Uterus (tissue), 4 donors: ENCODE measurements at places on chromosomes 1 and 21. TPM values are rescaled to one million over a fixed set of nuclear protein-coding genes. Genes with fewer than 3 reads are reported as not detected.

Gene SEC22B
- total RNA-seq: 39.5 TPM

Gene S100A2
- total RNA-seq: not detected

Gene CRNN
- total RNA-seq: 0.28 TPM

Gene ANGPTL1
- 150 TPM for total RNA-seq

Gene FLG2
- total RNA-seq: not detected

Gene EPHA2
- 24.8 TPM for total RNA-seq

Gene LRRC42
- 20.6 TPM for total RNA-seq

Gene MCOLN2
- total RNA-seq: 0.73 TPM

Gene AADACL4
- total RNA-seq: 0.46 TPM

DNA sequence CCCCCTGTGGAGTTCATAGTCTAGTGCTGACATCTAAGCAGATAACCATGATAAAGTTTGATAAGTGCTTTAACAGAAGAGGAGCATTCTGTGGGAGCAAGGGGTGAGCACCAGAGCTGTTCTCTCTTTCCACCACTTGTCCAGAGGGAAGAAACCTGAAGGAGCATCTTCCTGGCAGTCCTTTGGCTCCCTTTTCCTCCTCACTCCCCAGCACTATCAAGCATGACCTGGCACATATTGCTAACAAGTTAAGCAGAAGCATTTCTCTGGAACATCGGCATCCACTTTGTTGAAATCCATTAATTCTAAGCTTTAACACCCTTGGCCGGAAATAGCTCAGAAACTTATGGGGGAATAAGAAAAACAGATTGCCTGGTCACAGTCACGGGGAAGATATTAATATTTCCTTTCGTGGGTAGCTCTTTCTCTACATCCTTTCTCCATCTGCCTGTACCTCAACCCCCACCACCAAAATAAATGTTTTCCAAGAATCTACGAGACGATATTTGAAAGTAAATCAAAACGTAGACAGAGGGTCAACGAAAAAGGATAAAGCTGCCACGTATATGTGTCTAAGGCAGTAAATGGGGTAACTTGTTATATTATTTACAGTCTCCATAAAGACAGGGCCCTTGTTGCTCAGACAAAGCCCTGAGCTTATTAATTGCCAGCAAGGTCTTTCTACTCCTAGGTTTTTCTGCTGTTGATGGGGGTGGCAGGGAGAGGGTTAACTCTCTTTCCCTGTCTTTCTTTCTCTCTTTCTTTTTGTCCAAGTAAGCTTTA, 351.4 kb downstream of the NUF2 start:
- H3K36me3 ChIP-seq: no peaks in the 10 kb centered on the region
- H3K4me3 ChIP-seq: no peak overlapping the region
- no peaks in the 10 kb centered on the region for H3K27me3 ChIP-seq
- DNase-seq: no peak

DNA sequence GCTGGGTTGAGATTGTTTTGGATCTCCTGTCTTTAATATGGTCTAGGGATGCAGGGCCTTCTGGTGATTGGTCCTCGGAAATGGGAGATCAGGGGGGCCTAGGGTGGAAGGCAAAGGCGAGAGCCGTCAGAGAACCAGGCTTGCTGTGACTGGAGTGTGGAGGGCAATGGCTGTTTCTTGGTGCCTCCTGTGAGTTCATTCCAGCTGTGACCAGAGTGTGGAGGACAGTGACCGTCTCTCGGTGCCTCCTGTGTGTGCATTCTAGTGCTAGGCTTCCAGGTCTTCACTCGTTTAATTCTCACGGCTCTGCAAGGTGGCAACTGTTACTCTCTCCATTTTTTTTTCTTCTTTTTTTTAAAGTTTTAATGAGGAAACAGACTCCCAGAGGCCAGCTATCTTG, 14.1 kb downstream of the LDLRAP1 start:
- no peak for DNase-seq
- no peaks in the 10 kb centered on the region for H3K4me1 ChIP-seq
- no peak overlapping the region for H3K27ac ChIP-seq
- no peaks in the 10 kb centered on the region for H3K27me3 ChIP-seq

- H3K4me3 ChIP-seq: no peak overlapping the region
- no peaks in the 10 kb centered on the region for H3K4me1 ChIP-seq
- H3K36me3 ChIP-seq: no peaks in the 10 kb centered on the region
- no peak for DNase-seq
Measured at GRCh38 chr21:27448960-27449359, 482.1 kb upstream of the ADAMTS5 start.

DNA sequence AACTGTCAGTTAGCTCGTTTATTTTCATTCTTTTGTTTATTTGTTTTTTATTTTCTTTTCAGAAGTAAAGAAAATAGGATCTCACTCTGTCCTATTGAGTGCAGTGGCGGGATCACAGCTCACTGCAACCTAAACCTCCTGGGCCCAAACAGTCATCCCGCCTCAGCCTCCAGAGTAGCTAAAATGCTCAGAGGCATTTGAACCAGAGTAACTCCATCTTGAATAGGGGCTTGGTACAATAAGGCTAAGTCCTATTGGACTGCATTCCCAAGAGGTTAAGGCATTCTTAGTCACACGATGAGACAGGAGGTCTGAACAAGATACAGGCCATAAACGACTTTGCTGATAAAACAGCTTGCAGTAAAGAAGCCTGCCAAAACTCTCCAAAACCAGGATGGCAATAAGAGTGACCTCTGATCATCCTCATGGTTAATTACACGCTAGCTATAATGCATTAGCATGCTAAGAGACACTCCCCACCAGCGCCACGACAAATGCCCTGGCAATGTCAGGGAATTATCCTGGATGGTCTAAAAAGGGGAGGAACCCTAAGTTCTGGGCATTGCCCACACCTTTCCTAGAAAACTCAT, 13.1 kb upstream of the COP1 start:
- H3K27ac ChIP-seq: no peak overlapping the region
- H3K27me3 ChIP-seq: no peaks in the 10 kb centered on the region
- no peak overlapping the region for H3K4me3 ChIP-seq
- H3K36me3 ChIP-seq: no peaks in the 10 kb centered on the region
- H3K4me1 ChIP-seq: no peaks in the 10 kb centered on the region
- no peak for DNase-seq

- H3K4me1 ChIP-seq: peaks cover 6% of the 10 kb centered on the region
- no peaks in the 10 kb centered on the region for H3K36me3 ChIP-seq
- no peak overlapping the region for H3K4me3 ChIP-seq
- H3K27ac ChIP-seq: peak overlapping the region; percentile 35
- H3K27me3 ChIP-seq: no peaks in the 10 kb centered on the region
Measured at GRCh38 chr1:168466092-168466713, 77.6 kb downstream of the XCL2 start.

DNA sequence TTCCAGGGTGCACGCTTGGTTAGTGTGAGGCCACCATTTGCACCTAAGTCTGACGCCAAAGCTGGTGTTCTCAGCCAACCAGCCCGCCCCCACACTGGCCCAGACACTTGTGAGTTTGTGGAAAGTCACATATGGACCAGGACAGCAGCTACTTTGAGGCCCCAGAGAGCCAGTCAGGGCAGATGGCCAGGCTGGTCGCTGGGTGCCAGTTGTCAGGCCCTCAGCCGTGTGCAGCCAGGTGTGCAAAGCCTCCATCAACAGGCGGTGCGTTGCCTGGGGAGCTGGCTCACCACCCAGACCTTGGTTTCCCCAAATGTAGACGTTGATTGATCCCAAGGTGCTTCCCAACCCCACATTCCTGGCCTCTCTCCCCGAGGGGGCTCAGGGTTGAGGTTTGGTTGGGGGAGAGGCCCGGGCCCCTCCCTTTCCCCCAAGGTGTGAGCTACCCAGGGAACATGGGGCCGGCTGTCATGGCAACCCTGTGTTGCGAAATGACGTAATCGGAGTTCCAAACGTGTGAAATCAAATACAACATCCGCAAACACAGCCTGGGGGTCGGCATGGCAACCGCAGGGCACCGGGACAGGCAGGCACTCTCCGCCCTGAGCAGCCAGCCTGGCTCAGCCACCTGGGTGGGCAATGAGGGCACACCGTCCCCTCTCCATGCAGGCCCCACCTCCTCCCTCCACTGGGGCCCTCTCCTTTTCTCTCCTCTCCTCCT, 42.2 kb upstream of the WNT4 start:
- H3K27me3 ChIP-seq: no peaks in the 10 kb centered on the region
- DNase-seq: no peak
- H3K27ac ChIP-seq: no peak overlapping the region
- H3K4me3 ChIP-seq: no peak overlapping the region

DNA sequence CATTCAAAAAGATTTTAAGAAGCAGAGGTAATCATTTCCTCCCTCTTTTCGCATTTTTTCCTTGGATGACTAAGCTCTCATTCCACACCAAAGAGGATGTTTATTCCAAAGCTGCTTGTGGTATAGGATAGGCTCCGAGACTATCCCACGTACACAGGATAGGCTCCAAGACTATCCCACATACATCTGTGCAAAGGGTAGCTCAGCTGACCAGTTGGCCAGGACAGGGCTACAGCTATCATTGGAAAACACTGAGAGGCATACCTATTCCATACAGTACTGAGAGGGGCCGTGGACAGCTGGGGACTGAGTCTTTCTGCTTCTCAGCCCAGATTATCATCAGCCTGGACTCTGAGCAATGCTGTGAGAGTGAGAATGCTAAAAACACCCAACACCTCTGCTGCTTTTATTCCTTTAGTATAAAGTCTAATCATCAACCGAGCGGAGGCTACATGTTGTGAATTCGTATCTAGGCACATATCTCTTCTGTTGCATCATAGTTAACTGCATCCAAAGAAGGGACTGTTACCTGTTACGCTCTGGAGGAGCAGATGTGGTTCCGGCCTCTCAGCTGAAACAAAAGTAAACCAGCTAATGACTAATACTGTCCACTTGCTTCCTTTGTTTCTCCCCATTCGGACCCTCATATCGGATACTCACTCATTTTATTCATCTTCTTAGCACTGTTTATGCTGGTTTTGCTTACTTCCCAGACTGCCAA, 141.0 kb downstream of the TNFSF18 start:
- H3K27me3 ChIP-seq: no peaks in the 10 kb centered on the region
- peaks cover 1% of the 10 kb centered on the region for H3K4me1 ChIP-seq
- DNase-seq: no peak
- no peaks in the 10 kb centered on the region for H3K36me3 ChIP-seq
- H3K27ac ChIP-seq: no peak overlapping the region

DNA sequence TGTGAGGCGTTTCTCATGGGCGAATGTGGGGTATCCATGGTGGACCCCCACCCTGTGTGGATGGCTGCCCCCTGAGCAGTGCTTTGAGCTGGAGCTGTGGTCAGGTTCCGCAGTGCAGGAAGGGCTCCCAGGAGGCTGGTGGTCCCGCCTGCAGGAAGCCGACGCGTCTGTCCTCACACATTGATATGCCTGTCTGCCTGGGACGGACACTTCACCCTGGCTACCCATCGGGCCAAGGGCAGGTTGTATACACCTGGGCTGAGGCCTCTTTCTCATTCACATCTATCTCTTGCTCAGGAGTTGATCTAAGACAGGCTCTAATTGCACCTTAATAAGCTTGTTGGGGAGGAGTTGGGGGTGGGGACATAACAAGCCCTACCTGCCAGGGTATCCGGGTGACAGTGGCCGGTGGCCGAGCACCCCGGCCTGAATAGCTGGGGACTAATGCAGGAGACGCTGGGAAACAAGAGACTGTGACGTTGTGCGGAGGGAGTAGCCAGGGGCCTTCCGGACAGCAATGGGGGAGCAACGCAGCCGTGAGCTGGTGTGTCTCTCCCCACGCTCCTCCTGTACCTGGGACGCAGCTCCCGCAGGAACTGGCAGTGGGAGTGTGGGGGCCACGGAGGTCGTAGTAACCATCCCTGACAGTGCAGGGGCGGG, 21.7 kb downstream of the PDXK start:
- no peaks in the 10 kb centered on the region for H3K4me1 ChIP-seq
- DNase-seq: peak; percentile 60
- no peaks in the 10 kb centered on the region for H3K36me3 ChIP-seq

DNA sequence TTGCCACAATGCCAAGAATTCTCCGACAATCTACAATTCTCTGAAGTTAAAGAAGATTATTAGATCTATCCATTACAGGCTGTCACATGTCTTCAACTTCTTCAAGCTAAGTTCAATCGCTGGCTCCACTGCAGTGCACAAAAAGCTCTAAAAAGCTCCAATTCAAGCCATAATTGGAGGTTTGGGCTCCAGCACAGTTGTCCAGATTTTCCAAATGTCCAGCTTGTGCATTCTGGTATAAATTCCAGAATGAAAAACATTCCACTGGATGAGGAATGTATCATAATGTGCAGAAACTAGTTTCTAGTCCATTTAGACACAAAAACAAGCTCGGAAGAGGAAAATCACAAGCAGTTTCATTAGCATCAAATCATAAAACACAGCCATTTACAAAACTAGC, 138.6 kb downstream of the NRIP1 start:
- H3K4me3 ChIP-seq: no peak overlapping the region
- no peaks in the 10 kb centered on the region for H3K4me1 ChIP-seq
- H3K27me3 ChIP-seq: no peaks in the 10 kb centered on the region

GRCh38 chr1:165257969-165258459, 98.5 kb downstream of the LMX1A start:
- peak; percentile 30 for DNase-seq
- no peak overlapping the region for H3K27ac ChIP-seq
- H3K36me3 ChIP-seq: no peaks in the 10 kb centered on the region
- no peak overlapping the region for H3K4me3 ChIP-seq

DNA sequence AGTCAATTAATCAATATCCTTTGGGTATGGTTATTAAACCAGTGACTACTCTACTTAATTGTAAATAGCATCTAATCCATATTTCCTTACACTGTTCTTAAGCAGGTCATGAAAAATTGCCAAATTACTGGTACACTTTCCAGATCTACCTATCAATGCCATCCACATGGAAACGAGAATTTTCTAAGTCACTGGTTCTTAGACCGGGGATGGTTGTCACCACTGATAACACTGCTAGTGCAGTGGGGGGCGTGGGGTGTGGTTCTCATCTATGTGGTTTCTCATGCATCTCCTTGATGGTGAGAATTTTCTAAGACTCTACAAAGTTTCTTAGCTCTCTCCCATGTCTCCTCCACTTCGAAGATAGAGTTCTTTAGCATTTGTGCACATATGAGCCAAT, 63.7 kb upstream of the COG2 start:
- no peak overlapping the region for H3K4me3 ChIP-seq
- no peaks in the 10 kb centered on the region for H3K4me1 ChIP-seq
- H3K36me3 ChIP-seq: no peaks in the 10 kb centered on the region
- DNase-seq: no peak
- no peaks in the 10 kb centered on the region for H3K27me3 ChIP-seq
- no peak overlapping the region for H3K27ac ChIP-seq

GRCh38 chr1:206606867-206607266, 5.4 kb downstream of the EIF2D start:
- peaks cover 6% of the 10 kb centered on the region for H3K4me1 ChIP-seq
- no peak overlapping the region for H3K4me3 ChIP-seq

- H3K4me3 ChIP-seq: no peak overlapping the region
- no peaks in the 10 kb centered on the region for H3K4me1 ChIP-seq
- DNase-seq: no peak
- peak overlapping the region; percentile 48 for H3K27ac ChIP-seq
- H3K36me3 ChIP-seq: no peaks in the 10 kb centered on the region
Measured at GRCh38 chr1:185645162-185645640, 89.0 kb upstream of the HMCN1 start.
